Activated T-helper 2 cell treated with anti-CD3 and anti-CD28 coated beads, Interferon-gamma antibody, Interleukin-2, Interleukin-4, amounts not matched to agents 10 μg/mL and 5 μg/mL and 100 μg/mL, durations not matched to agents 14 hours and 24 hours and 36 hours (primary cell): ENCODE measurements at places on chromosomes 12 and 14. TPM values are rescaled to one million over a fixed set of nuclear protein-coding genes. Genes with fewer than 3 reads are reported as not detected.

BCL11B gene
- total RNA-seq: 34.1 and 34.9 TPM in 2 replicates

DNA sequence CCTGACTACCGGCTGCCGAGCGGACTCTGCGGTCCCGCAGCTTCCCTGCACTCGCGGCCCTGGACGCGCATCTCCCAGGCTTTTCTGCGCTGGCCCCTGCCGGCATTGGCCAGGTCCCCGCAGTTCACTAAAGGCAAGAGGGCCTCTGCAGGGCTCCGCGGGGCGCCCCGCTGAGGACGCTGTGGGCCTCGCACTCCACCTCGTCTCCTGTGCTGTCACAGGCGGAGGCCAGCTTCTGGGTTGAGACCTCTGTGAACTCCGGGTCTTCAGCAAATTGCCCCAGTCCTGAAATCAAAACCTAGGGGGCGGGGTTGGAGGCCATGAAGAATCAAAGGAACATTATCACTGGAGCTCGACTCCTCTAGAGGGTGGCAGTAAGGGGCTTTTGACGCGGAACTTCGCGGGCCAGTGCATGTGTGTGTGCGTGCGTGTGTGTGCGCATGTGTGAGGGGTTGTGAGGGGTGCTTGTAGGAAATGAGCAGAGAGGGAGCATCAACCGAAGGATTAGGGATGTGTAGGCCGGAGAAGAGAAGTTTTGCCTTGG is 68.5 kb upstream of the CAPRIN2 start:
- no peak for DNase-seq

GRCh38 chr12:72547573-72547972 is 275.4 kb downstream of the TRHDE start:
- DNase-seq: no peak

DNA sequence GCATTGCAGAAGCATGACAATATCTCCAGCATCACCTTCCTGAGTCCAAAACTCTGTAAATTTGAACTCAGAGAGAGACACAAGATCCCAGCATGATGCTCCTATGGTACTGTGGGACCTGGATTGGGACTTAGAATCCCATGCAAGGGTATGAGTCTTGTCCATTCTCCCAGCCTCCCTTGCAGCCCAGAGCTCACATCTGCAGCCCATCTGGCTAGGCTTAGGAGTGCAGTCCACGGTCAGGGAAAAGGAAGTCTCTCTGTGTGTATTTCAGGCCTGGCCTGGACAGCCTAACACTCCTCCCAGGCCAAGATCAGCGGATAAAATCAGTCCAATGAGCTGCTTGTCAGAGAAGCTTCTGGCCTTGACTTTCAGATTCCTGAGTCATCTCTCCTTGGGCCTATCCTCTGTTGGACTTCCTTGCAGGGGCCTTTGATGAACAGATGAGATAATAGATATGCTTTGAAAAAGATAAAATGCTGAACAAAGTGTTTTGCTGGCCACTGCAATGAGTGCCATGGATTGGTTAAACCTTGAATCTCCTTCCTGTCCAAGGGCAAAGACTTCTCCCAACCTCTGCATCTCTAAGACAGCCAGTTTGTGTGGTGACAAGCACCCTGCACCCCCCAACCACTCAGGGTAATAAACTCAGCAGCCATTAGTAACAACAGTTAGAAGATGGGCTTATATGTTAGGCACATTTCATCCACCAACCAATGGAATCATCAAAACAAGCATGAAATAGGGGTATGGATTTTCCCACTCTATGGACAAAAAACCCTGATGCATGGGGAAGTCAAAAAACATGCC is 412.8 kb upstream of the TBX3 start:
- no peak for DNase-seq

- DNase-seq: no peak
These were observed 80.8 kb upstream of the AMIGO2 start for GRCh38 chr12:47160316-47161244.

DNA sequence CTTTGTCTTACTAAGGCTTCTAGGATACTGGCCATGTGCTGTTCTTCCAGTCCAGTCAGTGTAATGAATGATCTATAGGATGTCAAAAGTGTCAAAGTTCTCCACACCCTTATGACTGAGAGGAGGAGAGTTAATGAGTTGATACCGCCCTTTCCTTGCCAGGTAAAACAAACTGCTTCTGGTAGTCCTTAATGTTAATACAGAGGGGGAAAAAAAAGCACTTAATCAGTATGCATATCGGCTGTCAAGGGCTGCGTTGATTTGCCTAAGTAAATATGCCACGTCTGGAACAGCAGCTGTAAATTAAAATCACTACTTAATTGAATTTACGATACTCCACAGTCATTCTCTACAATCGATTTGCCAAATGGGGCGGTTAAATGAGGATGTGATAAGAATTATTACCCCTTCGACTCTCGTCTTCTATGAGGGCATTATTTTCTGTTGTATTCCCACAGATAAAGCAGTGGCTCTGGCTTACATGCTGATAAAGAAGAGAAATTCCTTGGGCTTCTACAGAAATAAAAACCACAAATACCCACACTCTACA is 416.0 kb downstream of the KCNH5 start:
- DNase-seq: no peak

DNA sequence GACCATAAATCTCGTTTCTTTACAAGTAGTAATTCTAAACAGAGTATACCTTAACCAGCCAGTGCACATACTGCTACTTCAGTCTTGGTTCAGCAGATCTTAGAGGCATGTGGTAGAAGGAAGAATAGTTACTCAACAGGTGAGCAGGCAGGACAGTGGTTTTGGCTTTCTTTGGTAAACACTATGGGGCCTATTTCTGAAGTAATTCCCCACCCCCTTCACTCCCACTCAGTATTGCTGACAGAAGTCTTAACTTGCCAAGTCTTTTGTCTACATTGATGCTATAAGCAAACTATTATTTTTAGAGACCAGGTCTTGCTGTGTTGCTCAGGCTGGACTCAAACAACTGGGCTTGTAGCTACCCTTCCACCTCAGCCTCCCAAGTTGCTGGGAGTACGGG is 68.5 kb downstream of the FBXO34 start:
- no peak for DNase-seq

DNA sequence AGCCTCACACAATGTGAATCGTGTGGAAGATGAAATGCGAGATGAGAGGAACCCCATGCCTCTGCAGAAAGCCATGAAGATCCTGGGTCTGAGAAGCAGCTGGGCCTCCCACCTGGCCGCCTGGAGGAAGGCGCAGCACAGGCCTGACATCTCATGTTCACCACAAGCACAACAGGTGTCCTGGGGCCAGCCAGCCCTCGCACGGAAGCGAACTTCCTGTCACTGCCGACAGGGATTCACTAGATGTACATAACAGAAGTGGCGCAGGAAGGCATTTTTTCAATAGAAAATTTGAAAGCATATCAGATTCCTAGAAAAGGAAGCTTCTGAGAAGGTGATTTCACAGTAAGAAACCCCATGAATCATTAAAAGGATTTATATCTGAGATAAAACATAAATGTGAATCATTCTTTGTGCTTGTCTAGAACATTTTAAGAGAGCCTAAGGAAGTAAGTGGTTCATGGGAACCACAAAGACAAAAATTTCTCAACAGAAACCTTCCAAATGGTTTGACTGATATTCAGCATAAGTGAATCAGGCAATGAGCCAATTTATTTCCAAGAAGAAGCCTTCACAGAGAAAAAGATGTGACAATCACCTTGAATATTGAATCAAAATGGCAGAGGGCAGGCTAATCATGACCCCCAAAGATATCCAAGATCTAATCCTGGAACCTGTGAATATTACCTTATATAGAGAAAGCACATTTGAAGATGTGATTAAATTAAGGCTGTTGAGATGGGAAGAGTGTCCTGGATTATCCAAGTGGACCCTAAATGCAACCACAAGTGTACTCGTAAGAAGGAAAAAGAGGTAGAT is 311.9 kb downstream of the DUSP6 start:
- peak; percentile 83 for DNase-seq

DNA sequence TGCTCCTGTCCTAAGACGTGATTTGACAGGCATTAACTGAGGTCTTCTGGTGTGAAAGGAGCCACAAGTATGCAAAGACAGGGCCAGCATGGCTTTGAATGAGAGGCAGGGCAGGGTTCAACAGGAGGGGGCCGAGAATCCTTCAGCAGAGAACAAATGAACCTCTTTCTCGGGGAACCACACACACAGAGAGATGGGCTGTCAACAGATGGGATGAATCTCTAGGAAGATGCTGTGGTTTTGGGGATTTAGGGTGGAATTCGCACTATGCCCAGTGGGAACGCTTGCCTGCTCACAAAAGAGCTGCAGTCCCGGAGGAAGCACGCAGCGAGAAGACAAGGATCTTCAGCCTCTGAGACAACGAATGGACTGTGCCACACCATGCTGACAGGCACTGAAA is 513.4 kb downstream of the GLT1D1 start:
- DNase-seq: no peak

DNA sequence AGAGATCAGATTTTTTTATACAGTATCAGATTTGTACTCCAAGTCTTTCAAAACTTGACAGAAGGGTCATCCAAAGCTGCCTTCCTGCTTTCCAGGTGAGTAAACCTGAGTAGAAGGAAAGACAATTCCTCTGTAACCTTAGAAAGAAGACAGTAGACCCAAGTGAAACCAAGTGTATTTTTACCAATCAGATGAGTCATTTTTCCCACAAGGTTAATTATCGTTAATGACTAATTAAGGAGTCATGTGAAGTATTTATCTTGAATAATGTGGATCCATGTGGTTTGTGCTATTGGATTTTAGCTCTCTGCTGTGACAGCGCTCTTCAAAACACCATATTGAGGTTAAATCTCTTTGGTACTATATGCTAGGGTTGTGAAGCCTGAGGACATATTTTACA is 74.0 kb upstream of the PELI2 start:
- no peak for DNase-seq

- no peak for DNase-seq
These were observed 17.4 kb downstream of the COL2A1 start for GRCh38 chr12:47986832-47987231.

GRCh38 chr12:112808156-112808555 is 16.6 kb downstream of the RPH3A start:
- no peak for DNase-seq

DNA sequence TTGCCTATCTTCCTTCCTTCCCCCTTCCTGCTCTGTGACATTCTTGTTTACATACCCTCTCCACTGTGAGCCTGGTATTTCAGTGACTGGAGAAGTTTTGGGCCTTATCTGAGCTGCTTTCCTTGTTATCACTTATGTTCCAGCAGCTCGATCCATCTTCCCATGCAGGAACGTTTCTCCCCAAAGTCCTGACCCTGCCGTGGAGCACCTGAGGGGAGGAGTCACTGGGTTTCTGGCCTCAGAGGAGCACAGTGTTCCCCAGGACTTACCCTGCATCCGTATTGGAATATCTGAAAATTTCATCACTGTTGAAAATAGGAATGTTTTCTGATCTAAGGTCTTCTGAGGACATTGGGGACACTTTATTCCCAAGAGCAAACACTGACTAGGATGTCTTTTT is 141.8 kb downstream of the CACNA1C start:
- DNase-seq: no peak

GRCh38 chr12:23888396-23889068 is 60.9 kb downstream of the SOX5 start:
- DNase-seq: no peak

GRCh38 chr12:59431266-59431665 is 164.6 kb upstream of the SLC16A7 start:
- DNase-seq: no peak

DNA sequence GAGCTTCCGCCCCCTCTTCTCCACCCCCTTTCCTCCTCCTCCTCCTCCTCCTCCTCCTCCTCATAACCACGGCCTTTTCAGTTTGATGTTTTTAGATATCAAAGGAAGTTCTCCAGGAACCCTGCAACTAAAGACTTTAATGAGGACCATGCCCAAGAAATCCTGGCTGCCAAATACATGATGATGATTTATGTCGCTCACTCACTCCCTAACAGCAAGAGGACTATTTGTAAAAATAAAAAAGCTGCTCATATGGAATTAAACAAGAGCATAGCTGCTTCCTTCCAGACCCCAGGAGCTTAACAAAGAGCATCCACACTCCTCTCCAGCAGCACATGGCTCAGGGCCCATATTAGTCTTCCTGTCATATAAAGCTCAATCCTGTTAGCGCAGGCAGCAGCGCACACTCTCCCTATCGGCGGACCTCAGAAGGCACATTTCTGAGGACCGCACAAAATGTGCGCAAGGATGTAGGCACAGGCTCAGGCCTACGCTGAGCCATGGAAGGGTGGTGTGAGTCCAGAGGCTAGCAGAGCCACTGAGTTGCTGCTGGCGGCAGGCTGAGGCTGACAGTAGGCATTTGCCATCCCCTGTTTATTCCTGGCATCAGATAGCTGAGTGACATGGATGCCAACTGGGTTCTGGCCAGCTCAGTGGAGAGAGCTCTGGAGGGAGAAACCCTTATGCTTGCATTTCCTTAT is 232.8 kb downstream of the MSRB3 start:
- no peak for DNase-seq

GRCh38 chr14:32447371-32447770 is 118.3 kb downstream of the AKAP6 start:
- DNase-seq: no peak

- DNase-seq: no peak
These were observed 644 bp downstream of the TSPAN31 start for GRCh38 chr12:57745485-57745881.

DNA sequence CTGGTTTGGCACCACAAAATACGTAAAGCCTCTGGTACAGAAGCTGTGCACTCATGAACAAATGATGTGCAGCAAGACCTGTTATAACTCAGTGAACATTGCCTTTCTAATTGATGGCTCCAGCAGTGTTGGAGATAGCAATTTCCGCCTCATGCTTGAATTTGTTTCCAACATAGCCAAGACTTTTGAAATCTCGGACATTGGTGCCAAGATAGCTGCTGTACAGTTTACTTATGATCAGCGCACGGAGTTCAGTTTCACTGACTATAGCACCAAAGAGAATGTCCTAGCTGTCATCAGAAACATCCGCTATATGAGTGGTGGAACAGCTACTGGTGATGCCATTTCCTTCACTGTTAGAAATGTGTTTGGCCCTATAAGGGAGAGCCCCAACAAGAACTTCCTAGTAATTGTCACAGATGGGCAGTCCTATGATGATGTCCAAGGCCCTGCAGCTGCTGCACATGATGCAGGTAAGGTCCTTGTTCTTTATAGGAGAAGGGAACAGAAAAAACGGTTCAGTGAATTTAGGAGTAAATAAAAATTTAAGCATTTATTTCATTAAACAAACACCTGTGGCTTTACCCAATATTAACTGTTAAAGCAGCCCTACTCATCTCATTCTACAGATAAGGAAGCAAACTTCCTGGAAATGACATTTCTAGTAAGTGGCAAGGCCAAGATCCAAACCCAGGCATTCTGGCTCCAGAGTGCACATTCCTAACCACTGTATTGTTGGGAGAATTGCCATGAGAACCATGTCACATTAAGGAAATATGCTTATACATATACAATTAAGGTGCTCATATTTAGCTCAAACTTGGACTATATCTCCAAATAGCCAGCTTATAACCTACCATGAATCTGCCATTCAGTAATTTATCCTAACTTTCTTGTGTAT is 11.7 kb downstream of the COCH start:
- no peak for DNase-seq
